Hematopoietic multipotent progenitor cell treated with erythropoietin and hydrocortisone succinate and interleukin-3 and kit ligand, for 8 days (in vitro differentiated cells): ENCODE measurements at places on chromosomes 1 and 21.

DNA sequence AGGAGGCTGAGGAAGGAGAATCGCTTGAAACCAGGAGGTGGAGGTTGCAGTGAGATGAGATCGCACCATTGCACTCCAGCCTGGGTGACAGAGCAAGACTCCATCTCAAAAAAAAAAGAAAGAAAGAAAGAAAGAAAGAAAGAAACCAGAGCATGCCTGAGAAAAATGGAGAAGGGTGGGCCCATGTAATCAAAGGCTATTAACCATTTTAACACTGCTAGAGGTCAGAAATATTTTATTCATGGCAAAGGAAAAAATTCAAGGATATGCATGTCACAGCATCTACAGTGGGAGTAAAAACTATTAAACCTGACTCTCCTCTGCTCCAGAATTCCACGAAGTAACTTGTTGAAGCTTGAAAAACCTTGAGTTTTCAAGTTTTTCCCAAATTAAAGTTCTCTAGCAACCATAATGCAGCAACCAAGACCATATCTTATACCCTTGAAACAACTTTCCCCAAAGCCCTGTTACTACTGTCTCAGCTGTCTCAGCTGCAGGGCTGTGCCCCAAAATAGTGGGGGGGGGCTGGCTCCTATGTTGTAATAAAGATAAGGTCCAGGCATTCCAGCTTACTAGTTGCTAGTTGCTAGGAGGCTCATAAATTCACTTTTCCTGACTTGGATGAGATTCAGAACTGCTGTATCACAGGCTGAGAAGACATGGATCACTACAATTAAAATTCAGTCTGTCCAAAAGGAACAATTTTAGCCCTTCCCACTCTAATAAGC, 112.9 kb upstream of the SOD1 start:
- DNase-seq, result no peak

- DNase-seq, result no peak
Observed at GRCh38 chr21:20151741-20152140, 846.5 kb upstream of the NCAM2 start.

DNA sequence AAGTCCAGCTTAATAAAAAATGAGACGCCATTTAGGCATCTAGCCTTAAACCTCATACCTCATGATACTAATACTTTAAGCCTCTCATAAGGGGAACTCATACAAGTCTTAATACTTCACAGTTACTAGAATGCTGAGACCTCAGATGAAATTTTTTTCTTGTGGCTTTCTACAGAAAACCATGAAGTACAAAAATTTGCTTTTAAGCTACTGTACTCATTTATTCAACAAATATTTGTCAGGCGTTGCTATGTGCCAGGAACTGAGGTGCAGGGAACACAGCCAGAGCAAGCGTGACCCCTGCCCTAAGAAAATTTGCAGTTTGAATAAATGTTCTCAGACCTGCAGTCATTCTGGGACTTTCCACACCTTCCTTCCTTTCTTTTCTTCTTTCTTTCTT, 150.6 kb downstream of the MRPL39 start:
- no peak for DNase-seq

- peak; percentile 61 for DNase-seq
Observed at GRCh38 chr1:2543543-2544092, 12.6 kb upstream of the TNFRSF14 start.

- DNase-seq, result no peak
Observed at GRCh38 chr1:151255381-151255780, 847 bp downstream of the PSMD4 start.

- DNase-seq, result no peak
Observed at GRCh38 chr1:3584915-3585314, 26.4 kb downstream of the MEGF6 start.

DNA sequence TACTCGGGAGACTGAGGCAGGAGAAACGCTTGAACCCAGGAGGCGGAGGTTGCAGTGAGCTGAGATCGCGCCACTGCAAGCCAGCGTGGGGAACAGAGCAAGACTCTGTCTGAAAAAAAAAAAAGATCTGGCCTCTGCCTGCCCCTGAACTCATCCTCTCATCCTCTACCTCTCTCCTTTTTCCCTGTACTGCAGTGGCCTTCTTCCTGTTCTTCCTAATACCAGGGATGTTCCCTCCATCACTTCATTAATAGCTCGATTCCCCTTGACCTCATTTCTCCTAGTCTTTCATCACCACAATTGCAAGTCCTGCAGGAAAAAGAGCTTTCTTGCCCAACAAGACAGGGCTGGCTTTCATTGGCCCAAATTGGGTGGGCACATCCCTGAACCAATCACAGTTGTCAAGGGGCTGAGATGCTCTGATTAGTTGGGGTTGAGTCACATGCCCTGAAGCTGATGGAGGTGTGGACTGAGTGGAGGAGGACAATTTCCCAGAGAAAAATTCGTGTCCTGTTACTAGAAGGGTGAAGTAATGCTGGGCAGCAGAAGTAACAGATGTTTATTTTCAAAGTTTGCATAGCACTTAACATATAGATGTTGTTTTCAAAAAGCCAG, 86.8 kb upstream of the PUM1 start:
- peak; percentile 23 for DNase-seq

- peak; percentile 4 for DNase-seq
Observed at GRCh38 chr1:178133239-178133989, 39.5 kb downstream of the RASAL2 start.

DNA sequence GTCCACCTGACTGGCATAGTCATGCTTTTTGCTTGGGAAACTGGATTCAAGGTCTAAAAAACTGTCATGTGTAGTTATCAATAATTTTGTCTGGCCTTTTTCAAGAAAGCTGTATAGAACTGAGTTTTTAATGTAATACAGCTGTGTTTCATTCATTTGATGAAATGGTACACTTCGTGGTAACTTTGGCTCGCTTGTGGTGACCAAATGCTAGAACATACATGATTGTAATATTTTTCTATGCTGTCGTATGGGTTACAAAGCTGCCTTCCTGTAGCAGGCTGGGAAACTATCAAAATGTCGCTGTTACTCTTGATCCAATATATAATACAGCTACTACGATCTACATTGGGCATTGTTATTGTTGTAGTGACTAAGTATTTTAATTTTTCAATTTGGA, 2.1 kb downstream of the LRRC42 start:
- no peak for DNase-seq

- DNase-seq, result no peak
Observed at GRCh38 chr1:78240755-78241154, 195.0 kb downstream of the GIPC2 start.

DNA sequence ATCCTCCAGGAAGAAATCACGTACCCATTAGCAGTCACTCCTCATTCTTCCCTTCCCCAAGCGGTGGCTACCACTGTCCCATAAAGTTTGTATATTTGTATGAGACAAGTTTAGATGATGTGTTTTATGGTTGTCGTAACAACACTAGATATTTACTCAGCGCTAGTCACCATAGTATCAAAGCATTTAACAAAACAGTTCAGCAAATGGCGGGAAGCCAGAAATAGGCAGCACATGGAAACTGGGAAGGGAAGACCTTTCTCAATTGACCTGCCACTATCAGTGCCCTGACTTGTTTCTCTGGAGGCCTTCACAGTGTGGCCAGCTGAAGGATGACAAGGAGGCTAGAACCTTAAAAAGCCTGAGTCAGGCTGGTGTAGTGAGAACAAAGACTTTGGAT, 31.1 kb downstream of the CNST start:
- DNase-seq, result peak; percentile 21

DNA sequence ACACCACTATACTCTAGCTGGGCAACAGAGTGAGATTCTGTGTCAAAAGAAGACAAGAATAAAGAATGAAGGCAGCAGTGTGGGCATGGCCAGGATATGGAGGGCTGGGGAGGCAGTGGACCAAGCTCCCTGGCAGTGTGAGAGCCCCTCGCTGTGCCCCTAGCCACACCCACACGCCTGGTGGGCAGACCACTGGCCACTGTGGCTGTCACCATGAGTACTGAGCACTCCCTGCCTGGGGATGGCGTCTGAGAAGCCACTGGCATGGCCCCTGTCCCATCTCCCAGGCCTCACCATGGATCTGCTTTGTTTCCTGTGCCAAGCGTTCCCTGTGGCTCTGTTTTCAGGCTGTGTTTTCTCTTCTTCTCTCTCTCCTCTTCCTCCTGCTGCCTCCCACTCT, 51.7 kb downstream of the STUM start:
- DNase-seq, result no peak

DNA sequence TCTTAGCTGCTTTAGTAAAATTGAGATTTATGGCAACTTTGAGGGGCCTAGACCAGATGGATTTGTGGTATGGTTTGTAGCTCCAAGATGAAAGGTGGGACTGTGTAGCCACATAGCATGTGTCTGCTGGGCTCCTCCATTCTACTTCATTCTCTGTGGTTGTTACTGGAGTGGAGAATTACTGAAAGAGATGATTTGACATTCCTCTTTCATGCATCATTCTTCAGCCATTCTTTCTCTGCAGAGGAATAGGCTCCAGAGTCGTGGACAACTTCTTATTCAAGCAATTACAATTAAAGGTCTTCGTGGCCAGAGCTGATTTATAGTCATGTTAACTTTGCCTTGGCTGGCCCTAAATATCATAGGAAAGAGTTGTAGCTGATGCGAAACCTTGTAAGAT, 328.9 kb downstream of the PAPPA2 start:
- DNase-seq, result no peak
